HTR-8/SVneo (cell line): ENCODE measurements at places on chromosomes 4 and X.

- no peak for DNase-seq
Observed at GRCh38 chrX:103685396-103685795, 1.1 kb downstream of the MORF4L2 start.

DNA sequence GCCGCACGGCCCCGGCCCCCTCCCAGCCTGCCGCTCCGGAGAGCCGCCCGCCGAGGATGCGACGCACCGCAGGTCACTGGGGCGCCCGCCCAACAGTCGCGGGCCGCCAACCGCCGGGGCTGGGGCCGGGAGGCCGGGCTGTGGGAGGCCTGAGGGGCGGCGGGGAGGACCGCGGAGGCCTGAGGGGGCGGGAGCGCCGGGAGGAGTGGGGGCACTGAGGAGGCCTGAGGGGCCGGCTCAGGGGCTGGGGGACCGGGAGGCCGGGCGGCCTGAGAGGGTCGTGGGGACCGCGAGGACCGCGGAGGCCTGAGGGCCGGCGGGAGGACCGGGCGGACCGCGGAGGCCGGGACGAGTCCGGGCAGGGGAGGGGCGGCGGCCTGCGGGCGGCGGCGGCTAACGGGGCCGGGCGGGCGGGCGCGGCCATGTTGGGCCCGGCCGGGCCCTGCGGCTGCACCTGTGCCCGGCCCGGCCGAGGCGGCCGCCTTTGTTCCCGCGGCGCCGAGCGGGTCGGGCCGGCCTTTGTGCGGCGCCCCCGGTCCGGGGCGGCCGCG, 353 bp downstream of the NSD2 start:
- DNase-seq = no peak

- DNase-seq = no peak
Observed at GRCh38 chrX:130162094-130162735, 3.4 kb downstream of the AIFM1 start.

DNA sequence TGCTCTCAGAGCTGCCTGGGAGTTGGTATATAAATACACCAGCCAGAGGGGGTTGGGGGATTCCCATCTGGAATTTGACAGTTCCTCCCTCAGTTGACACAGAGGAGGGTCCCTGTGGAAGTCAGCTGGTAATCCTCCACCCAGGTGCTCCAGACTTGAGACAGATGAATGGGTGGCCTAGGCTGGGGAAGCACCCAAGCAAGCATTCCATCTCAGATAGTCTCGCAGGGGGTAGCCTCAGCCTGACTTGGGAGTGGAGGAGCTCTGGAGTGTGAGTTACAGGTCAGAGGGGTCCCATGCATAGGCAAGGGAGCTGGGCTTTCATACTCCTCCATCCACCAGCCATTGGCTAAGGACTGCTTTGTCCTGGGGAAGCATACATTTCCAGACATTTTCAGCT, 229.3 kb upstream of the BCOR start:
- no peak for DNase-seq

DNA sequence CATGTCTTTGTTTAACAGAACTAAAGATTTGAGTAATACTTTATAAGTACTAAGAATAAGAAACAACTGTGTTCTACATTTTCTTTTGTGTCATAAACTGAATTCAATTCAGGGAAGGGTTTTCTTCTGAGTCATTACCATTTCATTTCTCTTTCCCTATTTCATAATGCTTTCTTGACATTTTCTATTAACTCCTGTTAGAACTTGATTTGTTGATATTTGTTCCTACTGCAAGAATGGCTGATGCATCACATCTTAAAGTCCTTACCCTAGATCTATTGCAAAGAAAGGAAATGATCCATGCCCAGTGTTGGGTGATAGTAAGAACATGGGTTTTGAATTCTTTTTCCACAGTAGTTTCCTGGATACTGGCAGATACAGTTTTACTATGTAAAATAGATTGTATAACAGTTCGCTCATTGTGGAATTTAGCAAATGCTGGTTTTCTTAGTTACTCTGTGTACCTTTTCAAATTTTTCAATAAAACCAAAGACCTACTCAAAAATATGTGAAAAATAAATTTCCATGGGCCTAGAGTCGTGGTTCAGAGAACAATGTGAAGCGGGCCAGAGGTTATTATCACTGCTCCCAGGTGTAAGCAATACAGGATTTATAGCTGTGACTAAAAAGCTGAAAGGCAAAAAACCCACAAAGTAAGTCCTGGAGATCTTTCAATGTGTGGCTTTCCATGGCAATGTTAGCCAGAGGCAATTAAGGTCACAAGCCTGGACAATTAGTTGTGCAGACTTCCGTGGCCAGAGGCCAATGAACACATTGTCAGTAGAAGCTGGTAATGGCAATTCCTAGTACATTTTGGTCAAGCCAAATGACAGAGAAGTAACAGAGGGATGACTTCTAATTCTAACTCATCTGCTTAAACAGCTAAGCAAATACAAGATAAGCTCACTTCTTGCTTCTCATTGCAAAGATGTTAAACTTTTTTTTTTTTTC, 127.3 kb upstream of the FAT4 start:
- DNase-seq = peak; percentile 21

GRCh38 chrX:77276742-77277141, 170.4 kb upstream of the FGF16 start:
- no peak for DNase-seq

GRCh38 chr4:105797225-105797624, 88.6 kb downstream of the GSTCD start:
- DNase-seq = no peak

- DNase-seq = peak; percentile 11
Observed at GRCh38 chrX:38754102-38754790, 47.0 kb upstream of the MID1IP1 start.

- no peak for DNase-seq
Observed at GRCh38 chrX:81390237-81390636, 188.3 kb downstream of the SH3BGRL start.

- DNase-seq = no peak
Observed at GRCh38 chrX:38233891-38234667, 13.4 kb upstream of the SRPX start.
